Activated naive CD4-positive, alpha-beta T cell treated with Interleukin-2 at 50 U/mL for 16 hours (primary cell): ENCODE measurements at places on chromosomes 11 and 22.

- no peak for DNase-seq
These were observed 785.6 kb downstream of the TBC1D22A start for GRCh38 chr22:47547881-47548650.

- no peak for DNase-seq
These were observed 7.8 kb downstream of the ELFN2 start for GRCh38 chr22:37419370-37419968.

GRCh38 chr11:23457641-23458040 lies 597.4 kb upstream of the CCDC179 start:
- no peak for DNase-seq

- no peak for DNase-seq
These were observed 29.3 kb downstream of the OR8B12 start for GRCh38 chr11:124514131-124514530.
